ENCODE measurements at places on chromosomes 4 and X.

GRCh38 chr4:55010550-55010949 is 114.8 kb downstream of the KDR start:
- no peak for DNase-seq

DNA sequence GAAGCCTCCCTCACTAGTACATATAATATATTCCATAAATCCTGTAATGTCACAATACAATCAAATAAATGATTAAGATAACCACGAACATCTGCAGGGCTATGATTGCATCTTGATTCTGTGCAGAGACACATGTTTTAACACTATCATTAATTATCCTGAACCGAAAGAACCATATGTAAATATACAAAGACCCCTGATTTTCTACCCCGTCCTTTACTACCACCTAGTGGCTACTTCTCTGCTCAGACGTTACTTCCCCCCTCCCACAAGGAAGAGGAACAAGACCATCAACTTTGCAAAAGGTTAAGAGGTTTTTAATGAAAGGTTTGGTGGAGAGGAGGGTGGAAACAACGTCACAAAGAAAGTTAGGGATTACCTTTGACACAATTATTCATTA is 134.0 kb downstream of the COL4A6 start:
- DNase-seq: no peak

DNA sequence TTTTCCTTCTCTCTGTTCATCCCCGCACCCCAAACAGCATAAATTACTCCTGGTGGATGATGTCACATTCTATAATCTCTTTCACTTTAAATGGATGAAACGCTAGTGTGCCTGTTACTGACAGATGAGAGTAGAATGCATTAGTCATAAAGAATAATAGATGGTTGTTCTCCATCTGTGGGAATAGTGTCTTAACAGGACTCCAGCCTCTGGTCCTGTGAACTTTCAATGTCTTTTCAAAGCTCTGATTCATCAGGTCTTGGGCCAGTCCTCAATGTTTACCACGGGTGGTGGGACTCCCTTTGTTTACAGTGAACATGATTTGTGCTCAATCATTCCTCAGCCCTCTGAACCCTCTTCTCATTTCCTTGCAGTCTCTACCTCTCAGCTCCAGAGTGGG is 182.6 kb downstream of the GABRB1 start:
- DNase-seq: no peak

GRCh38 chr4:15353207-15353606 is 74.6 kb upstream of the C1QTNF7 start:
- DNase-seq: no peak

- no peak for DNase-seq
These were observed 17.1 kb downstream of the ACSL1 start for GRCh38 chr4:184808713-184809050.

DNA sequence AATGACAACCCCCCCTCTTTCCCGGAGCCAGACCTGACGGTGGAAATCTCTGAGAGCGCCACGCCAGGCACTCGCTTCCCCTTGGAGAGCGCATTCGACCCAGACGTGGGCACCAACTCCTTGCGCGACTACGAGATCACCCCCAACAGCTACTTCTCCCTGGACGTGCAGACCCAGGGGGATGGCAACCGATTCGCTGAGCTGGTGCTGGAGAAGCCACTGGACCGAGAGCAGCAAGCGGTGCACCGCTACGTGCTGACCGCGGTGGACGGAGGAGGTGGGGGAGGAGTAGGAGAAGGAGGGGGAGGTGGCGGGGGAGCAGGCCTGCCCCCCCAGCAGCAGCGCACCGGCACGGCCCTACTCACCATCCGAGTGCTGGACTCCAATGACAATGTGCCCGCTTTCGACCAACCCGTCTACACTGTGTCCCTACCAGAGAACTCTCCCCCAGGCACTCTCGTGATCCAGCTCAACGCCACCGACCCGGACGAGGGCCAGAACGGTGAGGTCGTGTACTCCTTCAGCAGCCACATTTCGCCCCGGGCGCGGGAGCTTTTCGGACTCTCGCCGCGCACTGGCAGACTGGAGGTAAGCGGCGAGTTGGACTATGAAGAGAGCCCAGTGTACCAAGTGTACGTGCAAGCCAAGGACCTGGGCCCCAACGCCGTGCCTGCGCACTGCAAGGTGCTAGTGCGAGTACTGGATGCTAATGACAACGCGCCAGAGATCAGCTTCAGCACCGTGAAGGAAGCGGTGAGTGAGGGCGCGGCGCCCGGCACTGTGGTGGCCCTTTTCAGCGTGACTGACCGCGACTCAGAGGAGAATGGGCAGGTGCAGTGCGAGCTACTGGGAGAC is 1.6 kb downstream of the PCDH10 start:
- no peak for DNase-seq

DNA sequence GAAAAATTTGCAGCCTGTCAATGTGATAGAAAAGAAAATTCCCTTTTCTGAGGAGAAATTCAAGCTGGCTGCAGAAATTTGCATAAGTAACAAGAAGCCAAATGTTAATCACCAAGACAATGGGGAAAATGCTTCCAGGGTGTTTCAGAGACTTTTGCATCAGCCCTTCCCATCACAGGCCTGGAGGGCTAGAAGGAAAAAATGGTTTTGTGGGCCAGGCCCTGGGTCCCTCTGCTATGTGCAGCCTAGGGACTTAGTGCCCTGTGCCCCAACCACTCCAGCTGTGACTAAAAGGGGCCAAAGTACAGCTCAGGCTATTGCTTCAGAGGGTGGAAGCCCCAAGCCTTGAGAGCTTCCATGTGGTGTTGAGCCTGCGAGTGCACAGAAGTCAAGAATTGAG is 23.9 kb downstream of the ZNF275 start:
- no peak for DNase-seq

DNA sequence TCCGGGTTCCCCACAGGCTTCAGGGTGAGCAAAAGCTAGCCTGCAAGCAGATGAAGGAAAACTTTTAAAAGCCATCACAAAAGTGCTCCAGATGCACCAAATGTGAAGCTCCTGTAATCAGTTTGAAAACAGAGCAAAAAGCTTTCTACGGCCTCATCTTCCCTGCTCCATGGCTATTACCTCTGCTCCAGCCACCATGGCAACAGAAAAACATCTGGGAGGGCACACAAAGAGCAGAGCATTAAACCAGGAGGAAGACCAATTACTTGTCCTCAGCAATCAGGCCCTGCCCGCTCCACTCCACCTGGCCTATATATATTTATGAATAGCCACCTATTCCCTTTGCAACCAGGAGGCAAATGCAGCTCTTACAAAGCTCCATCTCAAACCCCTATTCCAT is 33.6 kb downstream of the TMEM154 start:
- DNase-seq: no peak

- no peak for DNase-seq
These were observed 94.3 kb downstream of the CT47B1 start for GRCh38 chrX:120781403-120781802.

- no peak for DNase-seq
These were observed 75.8 kb downstream of the NPNT start for GRCh38 chr4:105971036-105971435.

DNA sequence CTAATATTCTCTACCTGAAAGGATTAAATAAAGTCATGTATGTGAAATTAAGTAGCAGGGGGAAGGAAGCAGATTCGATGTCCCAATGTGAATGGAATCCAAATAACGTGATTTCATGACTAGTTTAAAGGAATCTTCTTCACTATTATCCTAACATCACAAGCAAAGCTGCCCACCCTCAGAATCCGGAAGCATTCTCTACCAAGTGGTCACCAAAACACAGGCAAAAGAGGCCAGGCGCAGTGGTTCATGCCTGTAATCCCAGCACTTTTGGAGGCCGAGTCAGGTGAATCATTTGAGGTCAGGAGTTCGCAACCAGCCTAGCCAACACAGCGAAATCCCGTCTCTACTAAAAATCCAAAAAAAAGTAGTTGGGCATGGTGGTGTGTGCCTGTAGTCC is 212.9 kb downstream of the LDB2 start:
- no peak for DNase-seq

DNA sequence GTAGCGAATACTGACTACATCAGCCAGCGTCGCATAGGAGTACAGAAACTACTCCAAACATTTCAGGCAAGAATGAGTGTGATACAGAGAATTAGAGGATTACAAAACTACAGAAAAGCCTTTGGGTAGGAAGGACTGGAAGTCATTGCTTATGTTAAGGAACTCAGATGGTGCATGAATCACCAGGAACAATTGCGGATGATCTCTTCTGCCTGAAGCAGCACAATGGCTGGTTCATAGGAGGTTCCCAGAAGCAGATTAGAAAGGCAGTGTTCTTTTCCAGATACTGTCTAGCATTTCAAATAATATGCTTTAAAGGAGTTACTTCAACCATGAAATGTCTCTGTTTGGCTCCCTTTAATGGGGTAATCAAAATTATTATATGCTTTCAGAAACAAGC is 42.5 kb upstream of the MAP9 start:
- no peak for DNase-seq

GRCh38 chr4:74266081-74266480 is 42.2 kb upstream of the EPGN start:
- DNase-seq: no peak

DNA sequence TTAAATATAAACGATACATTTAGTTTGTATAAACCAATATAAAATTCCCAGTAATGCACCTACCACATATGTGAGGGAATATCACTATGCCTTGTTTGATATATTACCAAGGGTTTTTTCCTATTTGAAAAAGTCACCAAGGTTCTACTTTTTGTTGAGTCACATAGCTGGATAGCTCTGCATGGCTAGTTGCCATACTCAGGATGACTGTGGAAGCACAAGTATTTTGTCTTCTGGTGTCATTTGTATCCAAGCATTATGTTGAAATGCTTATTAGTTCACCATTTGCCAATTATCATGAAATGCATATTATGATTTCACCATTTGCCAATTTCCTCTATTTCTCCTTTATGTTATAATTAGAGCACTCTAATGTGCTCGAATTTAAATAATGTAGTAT is 162.7 kb upstream of the TTC29 start:
- DNase-seq: no peak

- no peak for DNase-seq
These were observed 41.6 kb upstream of the ADRA2C start for GRCh38 chr4:3724319-3725231.

GRCh38 chr4:48543796-48544195 is 53.7 kb downstream of the ZAR1 start:
- no peak for DNase-seq

- DNase-seq: no peak
These were observed 5.8 kb upstream of the DGKQ start for GRCh38 chr4:978957-979701.

GRCh38 chr4:56840559-56840958 is 19.1 kb upstream of the SPINK2 start:
- no peak for DNase-seq

DNA sequence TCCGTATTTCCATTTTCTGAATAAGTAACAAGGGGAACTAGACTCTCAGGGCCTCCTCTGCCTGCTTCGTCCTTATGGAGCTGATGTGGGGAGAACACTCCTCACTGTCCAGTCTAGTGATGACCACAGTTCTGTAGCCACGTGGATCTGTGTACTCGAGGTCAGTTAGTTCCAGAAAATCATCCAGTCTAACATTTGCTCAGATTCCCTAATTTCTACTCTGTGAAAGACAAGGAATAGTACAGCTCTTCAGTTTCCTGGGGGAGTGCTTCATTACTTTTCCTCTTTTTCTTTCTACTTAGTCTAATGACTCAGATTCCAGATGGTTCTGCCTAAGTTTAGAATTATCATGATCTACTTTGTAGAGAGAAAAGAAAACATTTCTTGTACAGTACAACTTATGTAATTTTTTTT is 82.6 kb downstream of the SORBS2 start:
- DNase-seq: no peak

- DNase-seq: no peak
These were observed 306.5 kb upstream of the LDB2 start for GRCh38 chr4:17204908-17205307.

GRCh38 chr4:137393044-137393443 is 139.2 kb downstream of the PCDH18 start:
- DNase-seq: no peak

GRCh38 chr4:76430519-76431388 is 4.3 kb upstream of the SHROOM3 start:
- DNase-seq: no peak

DNA sequence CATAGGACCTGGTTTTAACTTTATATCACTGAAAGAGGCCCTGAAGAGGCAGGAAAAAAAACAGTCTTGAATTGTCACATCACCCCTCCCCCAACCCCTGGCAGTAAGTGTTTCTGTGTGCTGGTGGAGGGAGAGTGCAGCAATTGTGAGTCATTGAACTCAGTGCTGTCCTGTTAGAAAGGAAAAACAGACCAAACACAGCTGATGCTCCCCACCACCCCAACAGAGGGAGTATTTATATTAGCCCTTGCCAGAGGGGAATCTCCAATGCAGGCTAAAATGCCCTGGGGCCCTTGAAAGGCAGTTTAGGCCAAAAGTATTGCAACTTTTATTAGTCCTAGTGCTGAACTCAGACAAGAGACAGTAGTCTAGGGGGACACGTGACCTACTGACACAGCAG is 197.8 kb upstream of the AGTR2 start:
- no peak for DNase-seq

- DNase-seq: no peak
These were observed 257.0 kb upstream of the AGTR2 start for GRCh38 chrX:115913575-115913974.

GRCh38 chr4:48991357-48991756 is 5.3 kb downstream of the CWH43 start:
- DNase-seq: no peak

All from D721Med (cell line).